Small intestine (tissue), 16 donors: ENCODE measurements at places on chromosomes 7 and 10.
A peak's percentile ranks its signal among the peaks of the same experiment; 100 is the strongest.

- no peak for DNase-seq
Observed at GRCh38 chr7:113519472-113519871, 399.3 kb downstream of the PPP1R3A start.

GRCh38 chr10:124119946-124120345 lies 26.5 kb upstream of the CHST15 start:
- DNase-seq = no peak

DNA sequence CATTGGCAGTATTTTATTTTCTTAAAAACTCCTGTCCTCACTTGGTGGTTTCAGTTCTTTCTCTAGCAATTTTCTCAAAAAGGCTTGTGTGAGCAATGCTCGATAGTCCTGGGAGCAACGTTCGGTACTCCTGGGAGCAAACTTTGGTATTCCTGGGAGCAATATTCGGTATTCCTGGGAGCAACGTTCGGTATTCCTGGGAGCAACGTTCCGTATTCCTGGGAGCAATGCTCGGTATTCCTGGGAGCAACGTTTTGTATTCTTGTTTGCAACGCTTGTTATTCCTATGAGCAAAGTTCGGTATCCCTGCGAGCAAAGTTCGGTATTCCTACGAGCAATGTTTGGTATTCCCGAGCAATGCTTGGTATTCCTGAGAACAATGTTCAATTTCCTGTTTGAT lies 362.0 kb upstream of the ADARB2 start:
- DNase-seq = no peak

DNA sequence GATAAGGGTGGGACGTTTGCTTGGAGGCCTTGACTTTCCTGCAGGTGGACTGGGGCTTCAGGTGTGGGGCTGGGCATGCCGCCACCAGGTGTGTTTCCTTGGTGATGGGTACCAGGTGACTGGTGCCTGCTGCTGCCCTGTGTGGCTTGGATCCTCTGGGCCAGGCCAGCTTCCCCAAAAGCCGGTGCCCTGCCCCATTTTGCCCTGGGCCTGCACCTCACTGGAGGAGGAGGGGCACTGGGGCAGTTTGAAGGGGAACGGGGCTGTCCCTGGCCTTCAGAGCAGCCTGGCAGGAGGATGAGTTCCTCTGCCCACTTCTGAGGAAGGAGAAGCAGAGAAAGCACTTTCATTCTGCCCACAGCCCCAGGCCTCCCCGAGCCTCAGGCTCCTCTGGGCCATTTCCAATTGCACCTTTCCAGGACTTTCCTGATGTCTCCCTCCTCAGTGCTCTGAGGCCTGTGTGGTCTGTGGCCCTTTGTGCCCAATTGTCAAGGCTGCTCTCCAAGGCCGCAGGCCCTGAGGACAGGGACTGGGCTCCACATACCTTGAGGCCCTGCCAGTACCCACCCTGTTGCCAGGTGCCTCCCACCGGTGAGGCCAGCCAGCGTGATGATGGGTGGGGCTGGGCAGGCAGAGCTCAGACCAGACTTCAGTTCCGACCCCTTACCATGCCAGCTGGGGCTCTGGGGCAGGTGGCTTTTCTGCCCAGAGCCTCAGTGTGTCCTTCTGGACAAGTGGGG lies 25.3 kb upstream of the SMARCD3 start:
- DNase-seq = no peak

GRCh38 chr10:117175215-117175900 lies 21.9 kb upstream of the KCNK18 start:
- DNase-seq = peak; percentile 20

DNA sequence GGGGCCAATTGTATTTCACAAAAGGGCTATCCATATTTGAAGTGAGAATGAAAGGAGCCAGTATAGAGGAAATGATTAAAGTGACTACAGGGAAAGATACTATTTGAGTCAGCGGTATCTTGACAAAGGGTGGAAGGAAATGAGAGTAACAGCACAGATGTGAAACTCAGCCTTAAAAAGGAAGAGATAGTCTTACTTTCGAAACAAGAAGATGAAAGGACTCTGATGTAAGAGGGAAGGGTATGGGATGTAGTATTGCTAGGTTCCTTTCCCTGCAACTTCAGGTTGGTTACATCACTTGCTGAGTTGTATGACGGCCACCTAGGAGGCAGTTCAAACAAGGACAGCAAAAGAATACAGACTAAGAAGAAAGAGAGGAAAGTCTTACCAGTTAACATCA lies 13.7 kb downstream of the CISD1 start:
- no peak for DNase-seq

DNA sequence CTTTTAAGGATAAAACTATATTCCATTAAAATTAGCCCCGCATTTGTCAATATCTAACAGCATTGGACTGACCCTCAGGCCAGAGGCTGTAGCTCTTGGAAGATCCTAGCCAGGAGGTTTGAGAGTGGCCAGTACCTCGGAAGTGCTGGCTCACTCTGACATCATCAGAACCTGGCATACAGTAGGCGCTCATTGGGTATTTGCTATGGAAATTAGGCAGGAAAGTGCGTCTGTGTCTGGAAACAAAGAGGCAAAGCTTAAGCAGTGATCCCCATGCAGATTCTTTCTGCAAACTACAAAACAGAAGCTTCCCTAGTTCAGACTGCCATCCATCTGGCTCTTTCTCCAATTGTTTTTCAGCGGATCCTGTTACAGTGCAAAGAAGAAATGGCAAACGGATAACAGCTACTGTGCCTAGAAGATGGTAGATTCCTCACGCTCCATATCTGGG lies 1.7 kb upstream of the PRKCQ start:
- no peak for DNase-seq

DNA sequence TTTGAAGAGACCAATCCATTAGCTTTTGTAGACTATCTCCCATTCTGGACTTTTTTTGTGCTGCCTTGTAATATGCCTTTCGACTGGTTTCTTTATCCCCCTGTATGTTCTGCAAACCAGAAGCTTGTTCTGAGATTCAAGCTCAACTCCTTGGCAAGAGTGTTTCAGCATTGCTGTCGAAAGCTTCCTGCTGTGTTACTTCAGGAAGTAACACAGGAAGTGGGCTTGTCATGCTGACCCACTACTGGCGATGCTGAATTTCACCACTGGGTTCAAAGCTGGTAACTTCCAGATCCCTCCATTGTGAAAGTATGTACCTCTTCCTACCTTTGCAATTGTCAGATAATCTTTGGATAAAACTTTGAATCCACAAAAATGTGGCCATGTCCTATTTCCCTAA lies 57.9 kb upstream of the INSYN2A start:
- no peak for DNase-seq

DNA sequence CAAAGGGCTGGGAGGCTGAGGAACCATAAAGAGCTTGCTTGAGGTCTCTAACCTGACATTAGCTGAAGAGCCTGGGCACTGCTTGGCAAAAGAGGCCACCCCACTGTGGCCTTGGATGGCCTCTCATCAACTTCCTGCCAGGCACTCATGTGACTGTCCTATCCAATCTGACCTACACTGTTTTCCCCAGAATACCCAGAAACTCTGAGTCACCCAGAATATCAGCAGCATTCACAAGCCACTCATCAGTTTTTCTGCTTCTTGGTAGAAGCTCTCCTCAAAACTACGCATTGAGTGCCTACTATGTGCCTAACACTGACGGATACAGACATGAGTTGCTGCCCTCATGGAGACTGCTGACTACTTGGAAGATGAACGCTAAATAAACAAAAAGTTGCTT lies 4.1 kb upstream of the NT5C2 start:
- DNase-seq = peak; percentile 6

- peak; percentile 49 for DNase-seq
Observed at GRCh38 chr10:104349623-104350126, 4.0 kb upstream of the CFAP58 start.

GRCh38 chr7:70586822-70587221 lies 545.1 kb upstream of the GALNT17 start:
- no peak for DNase-seq

DNA sequence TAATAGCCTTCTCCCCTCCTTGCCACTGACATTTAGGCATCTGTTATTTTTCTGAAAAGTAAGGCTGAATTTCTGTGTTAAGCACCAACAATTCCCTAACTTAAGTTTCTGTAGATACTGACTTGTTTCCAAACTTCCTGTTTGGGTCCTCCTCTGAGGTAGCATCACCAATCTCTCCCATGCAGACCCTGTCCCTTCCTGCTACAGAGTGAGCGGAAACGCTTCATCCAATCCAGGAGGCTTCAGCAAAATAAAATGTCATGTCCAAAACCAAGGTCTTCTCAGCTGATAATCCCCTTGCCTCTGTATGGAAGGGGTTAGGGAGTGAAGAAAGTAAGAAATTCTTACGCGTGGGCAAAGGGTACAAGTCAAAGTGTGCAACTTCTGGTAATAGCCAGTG lies 29.9 kb downstream of the XPNPEP1 start:
- DNase-seq = no peak

GRCh38 chr10:107415446-107415845 lies 250.9 kb upstream of the SORCS1 start:
- DNase-seq = no peak

DNA sequence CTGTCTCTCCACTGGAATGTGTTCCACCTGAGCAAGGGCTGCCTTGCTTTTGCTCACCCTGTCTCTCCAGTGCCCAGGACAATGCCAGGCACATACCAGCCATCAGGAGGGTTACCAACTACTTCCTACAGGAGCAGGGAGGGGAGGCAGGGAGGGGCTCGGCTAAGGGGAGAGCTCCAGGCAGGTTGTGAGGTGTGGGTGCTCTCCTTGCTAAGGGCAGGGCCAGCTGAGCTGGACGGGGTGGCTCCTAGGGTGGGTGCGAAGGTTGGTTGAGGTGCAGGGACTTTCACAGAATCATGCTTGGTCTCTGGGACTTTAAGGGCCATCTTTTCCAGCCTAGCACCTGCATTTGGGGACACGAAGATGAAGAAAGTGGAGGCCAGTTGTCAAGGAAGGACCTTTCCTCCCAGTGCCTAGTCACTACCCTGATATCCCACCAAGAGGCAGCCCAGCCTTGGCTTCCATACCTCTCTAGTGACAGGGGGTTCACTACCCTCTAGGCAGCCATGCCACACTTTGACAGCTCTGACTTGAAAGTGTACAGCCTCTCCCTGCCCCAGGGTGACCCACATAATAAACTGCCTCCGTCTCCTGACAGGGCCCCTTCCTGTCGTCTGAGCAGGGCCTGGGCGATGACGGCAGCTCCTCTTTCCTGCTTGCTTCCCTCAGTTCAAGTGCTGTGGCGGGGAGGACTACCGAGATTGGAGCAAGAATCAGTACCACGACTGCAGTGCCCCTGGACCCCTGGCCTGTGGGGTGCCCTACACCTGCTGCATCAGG lies 46.5 kb downstream of the TSPAN15 start:
- DNase-seq = no peak

- peak; percentile 24 for DNase-seq
Observed at GRCh38 chr7:56115852-56116538, at the start of gene NUPR2. TSS of gene NUPR2 (minus strand) at chr7:56116417. CDS start at chr7:56116314, 103 bp downstream.

DNA sequence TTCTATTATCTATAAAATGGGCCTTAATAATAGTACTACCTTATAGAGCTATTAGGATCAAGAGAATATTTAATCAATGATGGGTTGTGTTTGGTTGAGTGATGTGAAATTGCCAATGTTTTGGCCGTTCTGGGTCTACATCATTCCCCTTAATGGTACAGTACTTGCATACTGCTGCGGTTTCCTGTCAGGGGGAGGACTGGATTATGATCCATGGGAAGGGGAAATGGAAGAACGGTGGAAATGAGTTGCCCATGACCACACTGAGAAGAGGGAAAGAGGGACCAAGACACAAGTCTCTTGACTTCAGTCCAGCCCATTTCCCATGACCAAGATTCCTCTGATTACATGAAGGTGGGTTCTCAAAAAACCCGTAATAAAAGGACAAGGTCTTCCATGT lies 999 bp upstream of the MRPS24 start:
- no peak for DNase-seq

GRCh38 chr7:26860361-26860760 lies 4.0 kb downstream of the SKAP2 start:
- peak; percentile 42 for DNase-seq

- no peak for DNase-seq
Observed at GRCh38 chr10:120368338-120368737, 88.7 kb upstream of the PLPP4 start.

DNA sequence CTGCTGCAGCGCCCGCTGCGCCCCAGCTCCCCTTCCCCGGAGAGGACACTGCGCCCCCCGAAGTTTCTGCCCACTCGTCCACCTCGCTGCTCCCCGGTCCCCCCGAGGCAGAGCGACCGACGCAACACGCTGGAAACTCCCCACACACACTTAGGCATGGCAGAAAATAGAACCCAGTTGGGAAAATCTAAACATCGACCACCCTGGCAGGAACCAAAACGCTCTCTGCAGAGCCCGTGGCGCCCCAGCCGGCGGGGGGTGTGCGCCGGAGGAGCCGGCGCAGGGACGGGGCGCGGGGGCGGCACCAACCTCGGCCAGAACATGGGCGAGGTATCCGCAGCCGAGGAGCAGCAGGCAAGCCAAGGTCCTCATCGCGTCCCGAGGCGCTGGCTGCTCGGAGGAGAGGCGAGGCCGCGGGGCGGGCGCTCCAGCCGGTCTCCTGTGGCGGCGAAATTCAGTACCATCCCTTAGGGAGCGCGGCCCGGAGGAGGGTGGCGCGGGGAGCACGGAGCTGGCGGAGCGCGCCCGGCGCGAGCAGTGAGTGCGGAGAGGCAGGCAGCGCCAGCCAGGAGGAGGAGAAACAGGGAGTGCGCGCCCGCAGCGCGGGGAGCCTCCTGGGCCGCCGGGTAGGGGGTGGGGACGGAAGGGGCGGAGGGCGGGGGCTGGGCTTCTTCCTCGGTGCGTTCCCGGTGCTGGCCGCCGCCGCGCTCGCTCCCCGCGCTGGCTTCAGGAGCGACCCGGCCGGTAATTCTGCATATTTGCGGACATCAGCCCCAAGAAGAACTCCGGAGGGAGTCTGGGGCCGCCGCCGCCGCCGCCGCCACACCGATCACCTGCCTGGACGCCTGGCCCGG lies 789 bp downstream of the PDGFA start:
- DNase-seq = peak; percentile 92

DNA sequence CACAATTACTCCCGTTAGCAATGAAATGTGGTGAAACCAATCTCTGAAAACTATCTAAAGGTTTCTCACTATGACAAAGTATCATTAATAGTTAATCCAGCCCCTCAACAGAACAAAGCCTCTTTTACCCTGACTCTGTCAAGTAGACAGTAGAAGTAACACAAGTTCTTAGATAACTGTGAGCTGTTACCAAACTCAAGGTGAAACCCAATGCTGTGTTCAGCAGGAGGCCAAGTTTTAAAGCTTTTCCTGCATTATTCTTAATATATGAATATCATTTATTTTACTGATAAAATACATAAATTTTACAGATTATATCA lies 109.1 kb downstream of the SRPK2 start:
- DNase-seq = no peak

GRCh38 chr7:133265821-133266220 lies 12.9 kb downstream of the EXOC4 start:
- no peak for DNase-seq

DNA sequence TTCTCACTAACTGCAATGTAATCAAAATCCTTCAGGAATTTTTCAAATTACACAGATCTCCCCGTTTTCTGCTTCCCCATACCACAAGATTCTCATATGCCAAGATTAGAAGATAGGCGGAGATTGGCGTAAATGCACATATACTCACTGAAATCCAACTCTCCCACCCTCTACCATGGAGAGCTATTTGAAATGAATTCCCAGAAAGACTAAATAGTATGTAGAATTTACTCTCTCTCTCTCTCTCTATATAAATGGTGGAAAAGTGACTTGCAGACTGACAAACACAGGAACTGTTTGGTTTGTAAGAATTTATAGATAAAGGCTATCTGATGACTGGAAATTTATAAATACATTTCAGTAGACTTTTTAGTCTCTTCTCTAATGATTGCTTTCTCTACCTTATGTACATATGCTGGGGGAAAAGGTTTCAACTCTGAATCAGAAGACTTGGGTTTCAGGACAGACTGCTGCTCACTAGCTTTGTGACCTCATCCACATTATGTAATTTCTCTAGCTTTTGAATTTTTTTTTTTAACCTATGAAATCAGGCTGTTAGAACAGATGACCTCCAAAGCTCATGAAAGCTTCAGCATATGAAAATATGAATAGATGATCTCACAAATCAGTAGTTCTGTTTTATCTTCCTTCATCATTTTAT lies 67.8 kb upstream of the CSTF2T start:
- DNase-seq = no peak
